Cortex of kidney (tissue), 1 donor: ENCODE measurements at places on chromosomes 3 and 15.

DNA sequence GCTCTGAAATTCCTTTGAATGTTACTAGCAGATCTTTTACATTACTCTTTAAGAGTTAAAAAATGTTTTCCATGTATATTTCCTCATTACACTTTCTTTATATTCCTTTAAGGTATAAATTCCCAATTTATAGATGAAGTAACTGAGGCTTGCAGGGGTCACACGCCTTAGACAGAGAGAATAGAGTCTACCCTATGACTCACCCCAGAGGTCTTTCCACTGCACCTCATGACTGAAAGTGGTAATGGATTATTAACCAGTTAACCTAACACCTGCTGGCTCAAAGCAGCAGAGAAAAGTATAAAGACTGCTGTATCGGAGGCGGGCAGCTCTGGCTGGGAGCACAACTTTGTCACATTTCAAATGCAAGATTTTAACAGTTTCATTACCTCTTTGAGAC lies 37.7 kb downstream of the LDHAL6B start:
- DNase-seq, result no peak

DNA sequence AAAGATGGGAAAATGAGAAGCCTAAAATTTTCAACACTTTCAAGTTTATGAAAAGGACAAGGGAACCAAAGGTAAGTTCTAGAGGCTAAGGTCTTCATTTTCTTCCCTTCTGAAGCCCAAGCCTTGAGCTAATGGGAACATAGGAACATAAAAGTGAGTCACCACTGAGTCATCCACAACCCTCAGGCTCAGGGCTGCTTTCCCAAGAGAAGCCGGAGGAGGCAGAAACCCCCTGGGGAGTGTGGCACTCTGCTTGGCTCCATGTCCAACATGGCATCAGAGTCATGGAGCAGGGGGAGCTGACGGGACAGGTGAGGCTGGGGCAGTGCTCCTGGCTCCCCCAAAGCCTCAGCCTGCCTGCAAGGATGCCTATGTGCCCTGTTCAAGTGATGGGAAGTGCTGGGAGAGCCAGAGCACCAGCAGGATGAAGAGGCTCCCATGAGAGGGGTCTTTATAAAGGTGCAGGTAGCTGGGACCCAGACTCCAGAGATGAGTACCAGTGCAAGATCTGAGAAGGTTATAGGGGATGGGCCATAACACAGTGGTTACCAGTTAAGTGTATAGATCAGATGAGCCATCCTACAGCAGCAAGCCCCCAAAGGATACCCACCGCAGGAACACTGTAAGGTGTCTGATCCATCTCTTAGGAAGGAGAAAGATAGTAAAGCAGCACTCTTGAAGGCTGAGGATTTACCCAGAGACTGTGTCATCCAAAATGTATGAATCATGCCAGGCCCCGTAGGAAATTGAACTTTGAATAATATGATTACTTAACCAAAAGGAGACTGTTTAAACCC lies 31.8 kb upstream of the RYR3 start:
- DNase-seq, result no peak

DNA sequence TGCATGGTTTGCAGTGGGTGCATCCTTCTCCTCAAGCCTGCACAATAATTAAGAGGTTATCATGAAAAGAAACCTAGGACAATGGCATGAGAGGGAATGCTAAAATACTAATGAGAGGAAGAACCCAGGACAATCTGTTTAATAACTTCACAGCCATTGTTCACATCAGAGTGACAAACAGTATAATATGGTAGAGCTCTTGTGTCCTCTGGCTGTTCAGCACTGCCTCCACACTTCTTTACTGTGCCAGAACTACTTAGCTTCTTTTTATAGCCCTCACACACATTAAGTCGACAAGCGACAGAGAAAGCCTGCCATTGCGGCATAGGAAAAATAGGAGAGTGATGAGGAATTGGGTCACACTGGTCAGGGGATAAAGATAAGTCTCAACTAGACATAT lies 65.0 kb upstream of the MEIS2 start:
- no peak for DNase-seq

DNA sequence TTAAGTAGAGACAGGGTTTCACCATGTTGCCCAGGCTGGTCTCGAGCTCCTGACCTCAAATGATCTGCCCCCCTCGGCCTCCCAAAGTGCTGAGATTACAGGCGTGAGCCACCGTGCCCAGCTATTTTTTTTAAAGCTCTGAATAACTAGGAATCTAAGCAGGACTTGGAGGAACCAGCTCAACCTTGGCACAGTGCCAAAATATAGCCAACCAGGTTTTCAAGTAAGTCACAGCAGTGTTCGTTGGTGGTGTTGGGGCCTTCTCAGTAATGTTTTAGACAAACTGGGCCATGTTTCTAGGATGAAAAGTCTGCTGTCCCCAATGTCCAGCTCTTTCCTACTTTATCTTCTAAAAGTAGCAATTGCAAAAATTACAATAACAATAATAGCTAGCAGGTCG lies 6.4 kb upstream of the ADAM10 start:
- DNase-seq, result no peak

GRCh38 chr3:9804996-9805395 lies 5.1 kb upstream of the TTLL3 start:
- no peak for DNase-seq

DNA sequence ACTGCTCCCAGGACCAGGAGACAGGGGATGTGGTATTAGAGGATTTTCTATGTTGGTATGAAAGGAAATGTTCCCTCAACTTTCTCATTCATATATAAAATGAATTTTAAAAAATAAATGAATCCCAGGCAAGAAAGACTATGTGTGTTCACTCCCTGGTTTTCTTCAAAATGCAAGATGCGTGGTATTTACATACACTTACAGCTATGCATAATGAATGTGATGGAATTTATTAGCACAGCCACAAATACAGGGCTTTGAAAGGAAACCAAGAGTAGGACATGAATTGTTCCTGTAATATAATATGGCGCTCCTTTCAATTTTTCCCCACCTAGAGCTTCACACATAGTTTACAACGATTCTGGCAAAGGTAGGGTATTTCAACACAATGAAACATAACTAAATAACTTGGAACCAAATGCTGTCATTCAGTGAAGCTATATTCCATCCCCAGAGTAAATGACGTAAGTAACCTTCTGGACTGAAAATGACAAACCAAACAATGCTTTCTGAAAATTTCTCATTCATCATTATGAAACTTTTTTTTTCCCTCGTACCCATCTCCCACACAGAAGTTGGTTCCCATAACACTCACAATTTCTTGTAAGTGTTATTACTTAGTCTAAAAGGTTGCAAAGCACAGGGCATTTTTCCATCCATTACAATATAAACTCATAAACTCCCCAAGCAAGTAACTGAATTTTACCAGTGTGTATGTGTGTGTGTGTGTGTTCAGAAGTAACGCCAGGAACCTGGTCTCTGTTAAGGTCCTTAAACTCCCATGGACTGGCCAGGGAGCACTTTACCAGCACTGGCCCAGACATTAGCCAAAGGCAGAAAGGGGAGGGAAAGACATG lies 41.8 kb downstream of the CBLB start:
- DNase-seq, result no peak

DNA sequence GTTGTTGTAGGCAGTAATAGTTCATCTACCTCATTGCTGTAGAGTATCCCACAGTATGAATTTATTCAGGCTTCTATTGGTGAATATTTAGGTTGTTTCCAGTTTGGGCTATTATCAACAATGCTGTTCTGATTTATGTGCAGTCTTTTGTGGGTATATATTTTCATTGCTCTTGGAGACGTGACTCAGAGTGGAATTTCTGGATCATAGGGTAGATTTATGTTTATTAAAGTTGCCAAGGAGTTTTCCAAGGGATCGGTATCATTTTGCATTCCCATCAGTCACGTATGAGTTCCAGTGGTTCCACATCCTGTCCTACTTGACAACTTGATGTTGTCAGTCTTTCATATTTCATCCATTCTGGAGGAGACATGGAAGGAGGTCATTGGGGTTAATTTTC lies 8.4 kb upstream of the HRH1 start:
- no peak for DNase-seq

DNA sequence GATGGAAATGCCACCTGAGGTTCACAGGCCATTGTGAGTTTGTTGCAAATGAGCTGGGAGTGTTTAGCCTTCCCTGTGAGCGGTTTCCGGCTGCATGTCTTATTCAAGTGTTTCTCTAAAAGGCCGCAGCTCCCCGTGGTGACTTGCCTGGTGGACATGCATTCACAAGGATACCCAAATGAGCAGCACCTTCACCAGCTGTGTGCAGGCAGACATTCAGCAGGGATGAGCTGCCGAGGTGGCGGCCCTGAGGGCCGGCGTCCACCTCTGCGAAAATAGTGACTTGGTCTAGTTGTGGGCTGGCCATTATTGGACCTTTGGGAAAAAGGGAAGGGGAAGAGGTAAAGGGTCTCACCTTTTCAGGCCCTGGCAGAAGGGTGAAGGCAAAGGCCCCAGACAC lies 23.4 kb downstream of the SPSB4 start:
- DNase-seq, result no peak

DNA sequence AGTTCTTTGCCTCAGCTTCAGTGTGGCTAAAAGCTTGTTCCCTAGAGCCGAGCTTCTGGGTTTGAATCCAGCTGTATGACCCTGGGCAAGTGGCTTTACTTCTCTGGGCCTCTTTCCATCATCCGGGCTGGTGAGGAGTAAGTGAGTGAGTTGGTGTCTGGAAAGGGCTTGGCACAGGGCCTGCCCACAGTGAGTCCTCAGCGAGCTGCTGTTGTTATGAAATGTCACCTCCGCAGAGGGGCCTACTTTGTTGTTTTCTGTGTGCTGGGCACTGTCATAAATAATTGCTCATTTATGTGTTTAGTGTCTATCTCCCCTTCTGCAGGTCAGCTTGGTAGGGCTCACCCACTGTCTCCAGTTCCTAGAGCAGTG lies 31.7 kb downstream of the SLC6A6 start:
- DNase-seq, result no peak

DNA sequence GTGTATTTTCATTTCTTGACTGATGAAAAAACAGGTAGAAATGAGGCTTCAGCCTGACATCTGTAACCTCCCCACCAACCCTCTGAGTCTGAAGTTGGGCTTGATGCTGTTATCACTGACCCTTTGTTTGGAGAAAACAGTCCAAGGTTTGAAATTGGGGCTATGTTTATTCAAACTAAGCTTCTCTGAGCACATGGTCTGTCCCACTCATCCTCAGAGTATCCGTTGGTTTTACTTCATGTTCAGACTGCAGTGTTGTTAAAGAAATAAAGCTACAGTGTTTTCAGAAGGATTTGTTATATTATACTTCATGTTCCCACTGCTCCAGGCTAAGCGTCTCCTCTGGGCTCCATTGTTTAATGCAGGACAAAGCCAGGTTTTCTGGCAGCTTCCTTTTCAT lies 6.0 kb downstream of the MAPKBP1 start:
- no peak for DNase-seq

DNA sequence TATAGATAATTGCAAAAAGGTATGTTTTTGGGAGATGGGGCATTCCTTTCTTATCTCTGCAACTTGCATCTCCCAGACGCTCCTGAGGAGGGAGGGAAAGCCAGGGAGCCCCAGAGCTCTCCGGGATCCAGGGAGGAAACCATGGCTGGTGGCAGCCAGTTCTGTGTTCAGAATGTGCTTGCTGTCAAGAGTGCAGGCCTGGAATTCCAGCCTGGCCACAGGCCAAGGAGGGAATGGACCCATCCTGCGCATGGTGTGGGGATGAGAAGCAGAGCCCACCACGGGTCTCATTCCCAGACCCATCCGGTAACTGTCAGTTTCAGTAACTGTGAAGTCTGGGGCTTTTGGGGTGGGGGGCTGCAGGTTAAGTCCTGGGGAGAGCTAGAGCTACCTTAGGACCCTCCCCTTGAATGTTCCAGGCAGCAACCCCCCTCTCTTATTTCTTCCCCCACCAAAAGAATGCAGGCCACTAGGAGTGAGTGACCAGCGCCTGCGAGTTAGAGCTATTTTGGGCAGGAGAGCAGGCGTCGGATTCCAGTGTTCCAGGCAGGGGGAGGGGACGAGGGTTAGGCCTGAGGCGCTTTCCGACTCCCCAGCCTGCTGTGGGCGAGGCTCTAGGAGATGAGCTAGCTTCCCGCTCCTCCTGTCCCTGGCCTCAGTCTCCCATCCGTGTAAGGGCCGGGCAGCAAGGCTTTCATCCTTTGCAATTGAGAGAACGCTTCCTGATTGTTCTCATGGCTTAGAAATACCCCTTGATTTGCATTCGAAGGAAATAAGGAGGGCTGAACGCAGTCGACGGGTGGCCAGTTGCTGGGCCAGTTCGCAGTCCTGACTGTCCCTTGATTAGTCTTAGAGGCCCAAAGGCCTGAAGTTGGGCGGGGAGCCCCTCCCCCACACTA lies 781 bp upstream of the DAG1 start:
- no peak for DNase-seq

DNA sequence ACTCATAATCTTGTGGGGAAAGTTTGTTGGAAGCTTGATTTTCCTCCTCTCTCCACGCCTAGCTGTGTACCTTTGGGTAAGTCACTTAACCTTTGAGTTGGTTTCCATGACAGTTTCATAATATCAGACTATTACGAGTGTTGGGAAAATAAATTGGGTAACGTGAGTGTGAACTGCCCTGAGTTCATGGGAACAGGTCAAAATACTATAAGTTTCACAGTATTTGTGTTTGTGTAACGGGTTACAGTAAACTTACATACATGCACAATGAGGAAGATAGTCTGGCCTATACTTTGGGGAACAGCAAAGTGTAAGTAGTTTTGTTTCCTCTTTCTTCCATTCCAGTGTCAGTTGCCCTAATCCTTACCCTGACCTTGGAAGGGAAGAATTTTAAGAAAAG lies 509.9 kb downstream of the MECOM start:
- no peak for DNase-seq

- DNase-seq, result no peak
These were observed 297.8 kb upstream of the AZI2 start for GRCh38 chr3:28646435-28646834.

- DNase-seq, result no peak
These were observed 701 bp downstream of the EIF5A2 start for GRCh38 chr3:170907637-170908234.

DNA sequence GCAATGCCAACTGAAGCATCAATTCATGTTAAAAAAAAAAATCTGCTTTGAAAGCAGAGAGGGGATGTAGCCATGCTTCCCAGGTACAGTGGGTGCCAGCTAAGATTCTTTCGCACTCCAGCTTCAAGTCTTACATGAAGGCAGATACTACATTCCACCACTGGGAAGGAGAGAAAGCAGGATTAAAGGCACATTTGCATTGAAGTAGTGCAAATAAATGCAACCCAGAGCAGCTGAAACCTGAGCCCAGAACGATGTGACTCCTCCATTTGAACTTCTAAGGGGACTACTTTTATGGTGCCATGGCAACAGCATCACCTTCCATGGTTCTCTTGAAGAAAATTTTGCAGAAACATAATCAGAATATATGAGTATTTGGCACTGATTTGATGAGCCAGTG lies 19.1 kb upstream of the GJD2 start:
- no peak for DNase-seq

- no peak for DNase-seq
These were observed 171.7 kb downstream of the KLF13 start for GRCh38 chr15:31498329-31498728.
